ENCODE measurements at places on chromosomes 7 and 10.

- DNase-seq, result no peak
Measured at GRCh38 chr7:141674702-141675101, 27.3 kb downstream of the DENND11 start.

GRCh38 chr10:71581376-71581775, 138.2 kb downstream of the C10orf105 start:
- DNase-seq, result no peak

DNA sequence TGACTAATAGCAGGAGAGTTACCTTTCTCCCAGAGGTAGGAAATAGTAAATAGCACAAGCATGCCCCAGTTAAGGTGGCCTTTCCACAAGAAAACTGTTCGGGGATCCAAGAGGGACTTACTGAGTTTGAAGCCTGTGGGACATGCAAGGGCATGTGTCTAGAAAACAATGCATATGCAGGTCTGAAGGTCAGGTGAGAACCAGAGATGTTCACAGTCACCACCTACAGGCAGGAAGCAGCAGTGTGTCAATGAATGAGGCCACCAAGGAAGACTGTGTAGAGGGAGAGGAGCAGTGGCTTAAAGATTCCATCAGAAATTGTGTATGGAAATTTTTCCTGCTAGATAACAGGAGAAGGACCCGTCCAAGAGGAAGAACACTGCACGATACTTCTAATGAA, 66.0 kb downstream of the CALD1 start:
- no peak for DNase-seq

GRCh38 chr10:71112138-71112785, 100.1 kb upstream of the UNC5B start:
- DNase-seq, result no peak

GRCh38 chr7:140509789-140510188, 30.5 kb upstream of the MKRN1 start:
- peak; percentile 18 for DNase-seq

Data from mucosa of gallbladder (tissue), 1 donor.